Pericardium fibroblast (primary cell): ENCODE measurements at places on chromosomes 13 and 19. TPM values are rescaled to one million over a fixed set of nuclear protein-coding genes. Genes with fewer than 3 reads are reported as not detected.

The RGS9BP gene
- 0.23 and 1.9 TPM in 2 replicates for total RNA-seq

The ADM5 gene
- total RNA-seq = 0.12 and 0.26 TPM in 2 replicates

The PRR19 gene
- total RNA-seq = 0.35 and 8.3 TPM in 2 replicates

The CSNK1G2 gene
- total RNA-seq = 57.0 and 59.2 TPM in 2 replicates

The RFPL4A gene
- total RNA-seq = not detected in 2 replicates

The DPF1 gene
- total RNA-seq = 0.09 and 0.82 TPM in 2 replicates

The TMEM255B gene
- total RNA-seq = 1.6 TPM in 1 of 2 replicates, not detected in the other

The SERP2 gene
- 1.1 and 3.5 TPM in 2 replicates for total RNA-seq

The FCAR gene
- total RNA-seq = not detected in 2 replicates

The FRY gene
- 1.7 and 5.6 TPM in 2 replicates for total RNA-seq

The AMER2 gene
- total RNA-seq = not detected in 2 replicates

The ZNF229 gene
- total RNA-seq = 3.7 and 4.2 TPM in 2 replicates

The TUBB4A gene
- not detected in 2 replicates for total RNA-seq

The RAB8A gene
- 49.1 and 60.1 TPM in 2 replicates for total RNA-seq

The KCNRG gene
- total RNA-seq = 0.09 and 0.70 TPM in 2 replicates

The OR7A5 gene
- total RNA-seq = not detected in 2 replicates

The PCDH9 gene
- total RNA-seq = 8.4 TPM in 2 replicates

The C19orf67 gene
- not detected in 2 replicates for total RNA-seq

The FEM1A gene
- total RNA-seq = 10.6 and 11.1 TPM in 2 replicates

The ZNF471 gene
- total RNA-seq = 1.5 and 4.6 TPM in 2 replicates

The DAND5 gene
- total RNA-seq = not detected in 2 replicates

The MAB21L1 gene
- 0.09 TPM in 1 of 2 replicates, not detected in the other for total RNA-seq

The NLRP4 gene
- not detected in 2 replicates for total RNA-seq

The PGLYRP2 gene
- total RNA-seq = not detected in 2 replicates

The SERPINE3 gene
- total RNA-seq = not detected in 2 replicates

The KLK2 gene
- not detected in 2 replicates for total RNA-seq

The DIAPH3 gene
- 1.5 and 8.8 TPM in 2 replicates for total RNA-seq

The DIRAS1 gene
- 3.7 and 9.1 TPM in 2 replicates for total RNA-seq

The PLIN5 gene
- 1.1 TPM in 1 of 2 replicates, not detected in the other for total RNA-seq

The FCER2 gene
- not detected in 2 replicates for total RNA-seq
